Activated CD4-positive, CD25-positive, alpha-beta regulatory T cell treated with anti-CD3 and anti-CD28 coated beads, Interleukin-2, amount 50 U/mL, for 72 hours (primary cell): ENCODE measurements at places on chromosomes 3 and 15.

- no peak for DNase-seq
Observed at GRCh38 chr3:194840661-194841514, 155.2 kb downstream of the FAM43A start.

GRCh38 chr3:137525471-137525870 is 238.6 kb upstream of the SOX14 start:
- no peak for DNase-seq

DNA sequence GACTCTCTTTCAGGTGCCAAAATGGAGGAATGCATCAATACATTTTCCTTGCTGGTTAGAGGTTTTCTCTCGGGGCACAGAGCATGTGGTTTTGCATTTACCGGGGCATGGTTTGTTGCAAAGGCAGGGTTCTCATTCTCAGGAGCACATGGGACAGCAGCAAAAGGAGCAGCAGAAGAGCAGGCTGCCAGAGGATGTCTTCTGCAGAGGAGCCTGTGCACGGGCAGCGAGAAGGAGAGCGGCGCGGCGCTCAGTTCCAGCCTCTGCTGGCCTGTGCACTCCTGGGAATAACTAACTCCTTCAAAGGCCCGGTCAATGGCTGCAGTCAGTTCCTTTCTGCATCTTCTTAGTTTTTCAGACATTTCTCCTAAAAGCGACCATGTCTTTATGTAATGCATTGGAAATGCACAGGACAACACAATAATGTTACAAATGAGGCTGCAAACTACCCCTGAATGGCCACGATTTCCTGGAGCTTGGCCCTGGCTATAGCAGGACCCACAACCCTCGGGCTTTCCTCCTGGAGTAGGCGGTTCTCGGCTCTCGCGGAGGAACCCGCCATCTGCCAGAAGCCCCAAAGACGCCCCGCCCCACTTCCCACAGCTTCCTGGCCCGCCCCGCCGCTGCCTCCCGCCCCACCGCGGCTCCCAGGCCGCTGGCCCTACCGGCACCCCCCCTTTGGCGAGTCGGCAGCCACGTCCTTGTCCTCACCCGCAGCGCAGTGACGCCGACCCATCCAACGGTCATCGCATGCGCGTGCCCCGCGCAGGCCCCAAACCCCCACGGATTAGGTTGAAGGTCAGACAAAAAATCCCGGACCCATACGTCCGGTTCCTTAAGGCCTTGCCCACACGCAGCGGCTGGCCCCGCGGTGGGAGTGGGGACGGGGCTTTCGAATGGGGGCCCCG is at the start of gene C3orf62:
Gene C3orf62, minus strand, starts transcription at position 758 of the 908 bp plus-strand sequence. Its CDS starts 360 bp downstream, at position 398.
- DNase-seq, result peak; percentile 77

GRCh38 chr15:37550360-37551024 is 383.9 kb upstream of the TMCO5A start:
- no peak for DNase-seq

GRCh38 chr3:192888190-192888589 is 29.5 kb downstream of the MB21D2 start:
- DNase-seq, result no peak

DNA sequence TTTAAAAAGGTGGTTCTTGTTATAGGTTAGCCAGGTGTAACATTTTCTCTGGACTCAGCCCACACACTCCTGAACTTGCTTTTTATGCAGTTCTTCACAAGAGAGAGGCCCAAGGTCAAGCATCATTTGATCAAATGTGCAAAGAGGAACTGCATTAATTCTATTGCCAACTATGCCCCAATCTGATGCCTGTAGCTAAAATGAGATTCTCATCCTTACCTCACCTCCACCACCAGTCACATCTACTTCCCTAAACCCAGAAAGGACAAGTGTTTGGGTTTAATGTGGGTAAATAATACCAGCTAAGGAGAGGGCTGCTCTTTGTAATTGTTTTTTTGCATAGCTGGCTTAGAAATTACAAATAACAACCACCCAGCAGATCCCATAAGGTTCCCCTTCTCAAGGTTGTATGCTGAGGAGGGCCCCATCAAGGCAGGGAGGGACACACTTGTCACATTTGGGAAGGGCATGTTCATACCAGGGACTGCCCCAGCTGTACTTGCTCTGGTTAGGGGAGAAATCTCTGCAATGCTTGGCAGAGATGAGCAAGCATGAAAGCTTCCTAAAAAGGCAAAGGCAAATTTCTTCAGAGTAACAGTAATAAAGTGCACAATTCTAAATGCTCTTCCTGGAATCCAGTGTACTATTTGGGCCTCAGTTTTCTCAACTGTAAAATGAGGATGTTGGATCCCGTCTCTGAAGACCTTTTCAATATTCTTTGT is 76.2 kb downstream of the TGFBR2 start:
- no peak for DNase-seq
